ENCODE measurements at places on chromosomes 16 and 17.

DNA sequence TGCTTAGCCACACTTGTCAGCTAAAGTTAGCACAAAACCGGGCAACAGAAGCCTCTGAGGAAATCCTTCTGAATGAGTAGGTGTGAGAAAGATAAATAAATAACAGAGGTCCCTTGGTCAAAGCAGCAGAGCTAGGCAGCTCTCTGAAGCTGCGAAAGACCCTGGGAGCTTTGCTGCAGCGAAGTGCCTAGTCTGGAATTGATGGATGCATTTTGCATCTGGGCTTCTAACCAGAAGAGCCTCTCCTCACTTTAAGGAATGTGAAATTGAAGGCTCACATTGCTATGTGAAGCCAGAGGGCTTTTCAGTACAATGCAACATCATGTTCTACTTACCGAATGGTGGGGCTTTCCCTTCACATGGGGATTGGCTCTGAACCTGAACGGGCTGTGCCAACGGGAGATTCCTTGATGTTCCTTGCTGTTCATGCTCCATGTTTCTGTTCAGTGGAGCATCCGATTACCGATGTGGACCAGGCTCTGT, 274.6 kb downstream of the HS3ST3B1 start:
- H3K4me1 ChIP-seq = no peaks in the 10 kb centered on the region
- H3K27me3 ChIP-seq = no peaks in the 10 kb centered on the region
- H3K27ac ChIP-seq = no peak overlapping the region
- H3K4me3 ChIP-seq = no peak overlapping the region
- DNase-seq = no peak
- H3K36me3 ChIP-seq = no peaks in the 10 kb centered on the region

DNA sequence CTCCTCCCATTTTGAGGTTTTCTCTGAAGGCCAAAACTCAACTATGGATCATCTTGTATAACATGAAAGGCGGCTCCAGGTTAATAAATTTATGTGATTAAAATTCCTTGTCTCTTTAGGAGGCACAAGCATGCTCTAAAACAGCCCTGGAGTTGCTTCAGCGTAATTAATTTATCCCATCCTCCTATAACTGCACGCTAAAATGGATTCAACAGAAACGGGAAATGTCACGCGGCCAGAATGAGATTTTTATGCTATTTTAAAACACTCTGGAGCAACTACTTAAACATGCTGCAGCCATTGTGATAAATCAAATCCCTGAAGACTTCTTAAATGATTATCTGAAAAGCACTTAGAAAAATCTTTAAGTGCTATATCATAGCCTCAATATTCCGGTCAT, 106.6 kb downstream of the ADAMTS18 start:
- H3K4me3 ChIP-seq = no peak overlapping the region
- H3K36me3 ChIP-seq = peaks cover 26% of the 10 kb centered on the region
- H3K27ac ChIP-seq = no peak overlapping the region
- H3K4me1 ChIP-seq = peaks cover 12% of the 10 kb centered on the region
- H3K27me3 ChIP-seq = no peaks in the 10 kb centered on the region
- DNase-seq = no peak

- H3K27ac ChIP-seq = no peak overlapping the region
- no peak overlapping the region for H3K4me3 ChIP-seq
- H3K4me1 ChIP-seq = no peaks in the 10 kb centered on the region
Measured at GRCh38 chr16:64648282-64648681, 473.6 kb downstream of the CDH11 start.

GRCh38 chr16:27945233-27945973, 118.1 kb downstream of the GSG1L start:
- no peaks in the 10 kb centered on the region for H3K36me3 ChIP-seq
- H3K4me3 ChIP-seq = no peak overlapping the region
- DNase-seq = no peak
- no peak overlapping the region for H3K27ac ChIP-seq
- H3K27me3 ChIP-seq = no peaks in the 10 kb centered on the region

- DNase-seq = peak; percentile 8
- no peak overlapping the region for H3K4me3 ChIP-seq
- H3K4me1 ChIP-seq = no peaks in the 10 kb centered on the region
- no peaks in the 10 kb centered on the region for H3K27me3 ChIP-seq
- H3K27ac ChIP-seq = no peak overlapping the region
Measured at GRCh38 chr17:37888881-37889280, 35.3 kb upstream of the TBC1D3K start.

- H3K4me3 ChIP-seq = peak overlapping the region; percentile 92
- H3K27me3 ChIP-seq = peaks cover 3% of the 10 kb centered on the region
- H3K27ac ChIP-seq = no peak overlapping the region
- peaks cover 10% of the 10 kb centered on the region for H3K36me3 ChIP-seq
Measured at GRCh38 chr16:89924925-89925307, 1.8 kb downstream of the TUBB3 start.

DNA sequence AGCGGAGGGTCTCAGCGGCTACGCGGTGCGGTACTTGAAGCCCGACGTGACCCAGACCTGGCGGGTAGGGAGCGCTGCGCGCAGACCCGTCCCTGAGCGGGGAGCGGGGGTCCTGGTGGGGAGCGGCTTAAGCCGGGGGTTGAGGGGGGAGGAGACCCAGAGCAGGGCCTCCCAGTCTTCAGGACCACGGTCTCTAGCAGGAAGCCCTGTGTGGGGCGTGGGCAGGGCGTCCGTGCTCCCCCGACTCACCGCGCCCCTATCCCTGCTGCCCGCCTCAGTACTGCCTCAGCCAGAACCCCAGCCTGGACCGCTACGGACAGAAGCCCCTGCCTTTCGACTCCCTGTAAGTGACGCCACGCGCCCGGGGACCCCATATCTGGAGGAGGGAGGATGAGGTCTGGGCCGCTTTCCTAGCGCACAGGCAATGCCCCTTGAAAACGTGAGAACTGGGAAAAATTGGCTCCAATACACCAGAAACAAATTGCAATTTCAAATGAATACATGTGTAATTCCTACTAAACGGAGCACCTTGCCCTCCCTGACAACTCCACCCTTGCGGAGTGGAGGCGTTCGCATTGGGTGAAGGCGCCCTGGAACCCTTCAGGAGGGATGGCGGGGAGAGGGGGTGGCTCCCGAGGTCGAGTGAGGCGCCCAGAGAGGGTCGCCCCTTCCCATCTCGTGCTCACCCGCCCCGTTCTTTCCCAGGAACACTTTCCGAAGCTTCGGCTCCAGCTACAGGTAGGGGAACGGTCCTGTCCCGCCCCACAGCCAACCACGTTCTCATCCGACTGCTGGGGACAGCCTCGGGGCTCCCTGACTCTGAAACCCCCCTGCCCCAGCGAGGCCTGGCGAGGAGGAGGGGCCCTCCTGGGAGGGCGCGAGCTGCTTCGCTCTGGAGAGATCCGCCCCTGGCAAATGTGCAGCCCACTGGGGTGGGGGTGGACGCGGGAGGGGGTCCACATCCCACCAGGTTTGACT, 14.6 kb upstream of the CNGB1 start:
- peak overlapping the region; percentile 39 for H3K4me3 ChIP-seq
- no peak overlapping the region for H3K27ac ChIP-seq
- H3K4me1 ChIP-seq = peaks cover 12% of the 10 kb centered on the region
- peak; percentile 32 for DNase-seq

DNA sequence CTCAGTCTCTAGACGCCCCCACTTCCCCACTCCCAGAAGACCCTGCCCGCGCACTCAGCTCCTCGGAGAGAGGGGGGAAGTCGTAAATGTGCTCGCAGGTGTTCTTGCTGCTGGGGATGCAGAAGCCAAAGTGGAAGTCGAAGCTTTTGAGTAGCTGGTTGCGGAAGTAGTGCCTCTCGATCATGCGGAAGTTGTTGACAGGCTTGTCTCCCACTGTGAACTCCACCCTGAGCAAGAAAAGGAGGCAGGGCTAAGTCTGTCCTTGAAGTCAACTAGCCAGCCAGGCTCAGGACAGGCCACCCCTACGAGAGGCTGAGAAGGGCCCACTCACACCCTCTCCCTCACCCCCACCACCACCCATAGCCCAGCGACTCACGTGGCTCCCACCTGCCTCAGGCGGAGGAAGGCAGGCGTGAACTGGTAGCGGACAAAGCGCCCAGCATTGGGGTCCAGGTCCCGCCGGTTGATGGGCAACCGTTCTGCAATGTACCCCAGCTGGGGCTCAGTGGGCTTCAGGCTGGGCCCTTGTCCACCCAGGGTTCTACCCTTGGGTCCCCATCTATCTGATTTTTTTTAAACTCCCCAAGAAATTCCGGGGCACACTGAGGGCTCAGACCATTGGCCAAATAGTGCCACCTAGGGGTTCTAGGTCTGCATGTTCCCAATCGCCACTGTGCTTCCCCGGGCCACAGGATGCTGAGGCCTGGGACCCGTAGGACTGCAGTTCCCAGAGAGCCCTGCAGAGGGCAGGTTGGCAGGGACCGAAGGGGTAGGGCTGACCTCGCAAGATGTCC, 4.6 kb downstream of the UNC119 start:
- H3K27me3 ChIP-seq = no peaks in the 10 kb centered on the region
- H3K4me1 ChIP-seq = peaks cover 8% of the 10 kb centered on the region
- no peak overlapping the region for H3K27ac ChIP-seq
- peak; percentile 76 for DNase-seq
- peaks cover 10% of the 10 kb centered on the region for H3K36me3 ChIP-seq
- no peak overlapping the region for H3K4me3 ChIP-seq

DNA sequence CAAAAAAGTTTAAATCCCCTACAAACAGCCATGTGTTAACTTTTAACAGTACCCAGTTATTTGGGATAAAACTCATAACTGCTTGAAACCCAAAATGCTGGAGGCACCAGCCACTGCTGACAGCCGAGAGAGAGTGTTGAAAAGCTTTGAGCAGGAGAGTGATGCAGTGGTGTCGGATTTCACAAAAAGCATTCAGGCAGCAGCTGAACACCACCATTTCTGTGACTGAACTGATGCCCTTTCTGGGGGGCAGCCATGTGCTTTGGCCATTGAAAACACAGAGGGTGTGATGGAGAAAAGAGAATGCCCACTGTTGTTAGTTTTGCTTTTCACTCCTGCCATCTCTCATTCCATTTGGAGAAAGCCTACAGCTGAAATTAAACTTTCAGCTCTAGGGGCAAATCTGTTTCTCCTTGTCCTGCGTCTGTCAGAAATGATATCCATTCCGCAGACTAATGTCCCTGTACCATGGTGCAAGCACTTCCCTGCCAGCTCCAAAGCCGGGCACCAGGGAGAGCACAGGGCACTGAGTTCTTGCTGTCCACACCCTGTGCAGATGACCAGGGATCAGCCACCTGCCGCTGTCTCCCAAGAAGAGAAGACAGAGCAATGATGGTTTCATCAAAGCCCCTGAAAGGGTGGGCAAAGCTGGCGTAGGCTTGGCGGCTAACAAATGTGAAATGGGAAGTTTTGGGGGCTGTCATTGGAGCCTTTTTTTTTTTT, 16.6 kb upstream of the MLYCD start:
- no peaks in the 10 kb centered on the region for H3K27me3 ChIP-seq
- DNase-seq = no peak
- H3K4me1 ChIP-seq = no peaks in the 10 kb centered on the region
- H3K36me3 ChIP-seq = no peaks in the 10 kb centered on the region

DNA sequence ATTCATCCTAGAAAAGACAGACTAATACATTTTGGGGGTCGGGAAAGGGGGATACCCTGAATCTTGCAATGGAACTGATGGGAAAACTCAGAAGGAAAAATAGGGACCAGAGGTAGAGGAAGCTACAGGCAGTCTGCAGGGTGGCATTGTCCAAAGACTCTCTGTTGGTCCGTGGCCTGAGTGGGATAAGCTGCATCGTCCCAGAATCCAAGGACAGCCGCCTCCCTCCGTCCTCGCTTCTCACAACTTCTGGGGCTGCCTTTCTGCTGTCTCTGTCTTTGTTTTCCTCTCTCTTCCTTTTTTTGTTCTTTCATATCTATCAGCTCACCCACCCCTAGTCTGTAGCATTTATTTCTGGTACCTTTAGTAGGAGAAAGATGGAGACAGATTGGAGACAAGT, 1052.6 kb upstream of the RBFOX1 start:
- H3K27me3 ChIP-seq = no peaks in the 10 kb centered on the region
- H3K4me3 ChIP-seq = no peak overlapping the region
- no peaks in the 10 kb centered on the region for H3K4me1 ChIP-seq
- no peak for DNase-seq
- no peaks in the 10 kb centered on the region for H3K36me3 ChIP-seq

DNA sequence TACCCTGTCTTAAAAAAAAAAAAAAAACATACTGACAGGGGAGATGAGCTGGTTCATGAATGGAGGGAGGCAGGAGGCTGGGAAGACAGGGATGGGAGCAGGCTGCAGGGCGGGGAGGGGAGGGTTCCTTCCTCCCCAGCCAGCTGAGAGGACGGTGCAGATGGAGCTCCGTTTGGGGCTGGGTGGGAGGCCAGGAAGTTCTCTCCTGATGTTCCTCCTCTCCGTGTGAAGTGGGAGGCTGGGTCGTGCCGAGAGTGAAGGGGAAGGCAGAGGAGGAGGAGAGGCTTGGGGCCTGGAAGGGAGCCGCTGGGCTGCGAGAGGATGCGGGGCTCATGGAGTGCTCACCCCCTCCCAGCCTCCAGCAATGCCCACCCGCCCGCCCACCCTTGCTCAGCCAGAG, 21.3 kb downstream of the SBK1 start:
- DNase-seq = no peak
- H3K4me3 ChIP-seq = no peak overlapping the region
- no peak overlapping the region for H3K27ac ChIP-seq
- no peaks in the 10 kb centered on the region for H3K27me3 ChIP-seq
- peaks cover 13% of the 10 kb centered on the region for H3K36me3 ChIP-seq

DNA sequence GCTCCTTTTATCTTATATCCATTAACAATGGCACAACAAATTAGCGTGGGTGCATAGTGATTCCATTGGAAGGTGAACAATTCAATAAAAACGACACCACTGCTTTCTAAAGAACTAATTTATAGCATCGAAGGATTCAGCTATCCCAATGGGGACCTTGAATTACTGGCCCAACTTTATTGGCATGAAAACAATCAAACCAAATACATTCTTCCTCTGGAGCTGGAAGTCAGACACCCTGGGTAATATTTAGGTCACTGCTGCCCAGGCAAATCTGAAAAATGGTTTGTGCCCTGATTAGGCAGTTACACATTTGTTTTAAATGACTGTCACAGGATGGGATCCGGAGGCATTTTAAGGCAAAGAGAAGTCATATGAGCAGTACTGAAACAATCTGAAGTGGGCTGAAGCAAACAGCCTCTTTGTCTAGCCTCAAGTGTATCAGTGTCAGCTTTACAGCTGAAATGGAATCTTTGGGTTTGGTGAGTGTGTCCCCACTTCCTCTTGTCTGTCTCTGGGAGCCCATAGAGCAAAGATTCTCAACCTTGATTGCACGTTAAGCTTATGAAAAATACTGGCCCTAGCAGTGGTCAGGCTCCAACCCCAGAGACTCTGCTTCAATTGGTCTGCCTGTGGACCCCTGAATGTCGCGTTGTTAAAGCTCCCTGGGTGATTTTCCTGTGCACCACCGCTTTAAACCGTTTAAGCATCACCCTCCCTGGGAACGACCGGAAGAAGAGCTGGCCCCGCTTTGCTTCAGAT, 30.3 kb downstream of the CDK5R1 start:
- H3K36me3 ChIP-seq = no peaks in the 10 kb centered on the region
- DNase-seq = no peak
- peaks cover 14% of the 10 kb centered on the region for H3K4me1 ChIP-seq
- no peaks in the 10 kb centered on the region for H3K27me3 ChIP-seq
- no peak overlapping the region for H3K4me3 ChIP-seq

DNA sequence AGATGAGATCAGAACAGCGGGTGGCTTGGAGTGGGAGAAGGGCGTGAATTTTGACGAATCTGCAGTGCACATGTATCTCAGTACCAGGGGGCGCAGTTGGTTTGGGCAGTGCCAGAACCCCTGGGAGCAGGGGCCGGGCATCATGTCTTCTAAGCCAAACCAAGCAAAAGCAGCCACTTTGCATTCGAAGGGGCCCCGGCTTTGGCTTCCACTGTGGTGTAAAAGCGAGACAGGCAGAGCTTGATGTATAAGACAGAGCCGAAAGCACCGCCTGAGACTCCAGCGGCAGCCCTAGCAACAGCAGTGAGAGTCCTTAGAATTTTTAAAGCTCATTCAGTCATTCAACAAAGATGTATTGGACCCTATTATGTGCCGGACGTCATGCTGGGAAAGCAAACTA, 3.8 kb upstream of the XYLT1 start:
- H3K4me3 ChIP-seq = no peak overlapping the region
- peaks cover 3% of the 10 kb centered on the region for H3K27me3 ChIP-seq
- no peak overlapping the region for H3K27ac ChIP-seq
- DNase-seq = no peak
- H3K36me3 ChIP-seq = no peaks in the 10 kb centered on the region

All from trophoblast cell (in vitro differentiated cells and primary cell).